ENCODE measurements at places on chromosomes 5 and 9.

DNA sequence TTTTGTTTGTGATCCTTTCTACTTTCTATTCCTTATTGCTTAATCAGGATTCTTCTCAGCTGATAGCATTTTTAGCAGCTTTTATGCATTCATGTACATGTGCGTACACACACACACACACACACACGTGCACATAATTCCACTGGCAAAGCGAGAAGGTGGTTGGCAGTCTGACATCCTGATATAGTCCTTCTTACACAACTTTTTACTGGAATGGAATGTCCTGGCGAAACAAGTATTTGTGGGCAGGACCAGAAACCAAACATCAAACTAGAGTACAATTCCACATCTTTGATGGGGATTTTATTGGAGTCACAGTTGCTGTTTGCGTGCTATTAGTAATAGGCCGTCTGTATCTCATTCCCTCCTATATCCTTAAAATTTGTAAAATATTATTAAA, 356.5 kb downstream of the CCDC171 start:
- no peak for DNase-seq

- no peak for DNase-seq
Observed at GRCh38 chr9:106958955-106959657, 96.1 kb downstream of the ZNF462 start.

- DNase-seq: no peak
Observed at GRCh38 chr9:132020820-132021510, 58.7 kb downstream of the MED27 start.

- no peak for DNase-seq
Observed at GRCh38 chr9:137556069-137556838, 4.6 kb downstream of the MRPL41 start.

- DNase-seq: no peak
Observed at GRCh38 chr9:93676310-93677047, 100.1 kb downstream of the PHF2 start.

DNA sequence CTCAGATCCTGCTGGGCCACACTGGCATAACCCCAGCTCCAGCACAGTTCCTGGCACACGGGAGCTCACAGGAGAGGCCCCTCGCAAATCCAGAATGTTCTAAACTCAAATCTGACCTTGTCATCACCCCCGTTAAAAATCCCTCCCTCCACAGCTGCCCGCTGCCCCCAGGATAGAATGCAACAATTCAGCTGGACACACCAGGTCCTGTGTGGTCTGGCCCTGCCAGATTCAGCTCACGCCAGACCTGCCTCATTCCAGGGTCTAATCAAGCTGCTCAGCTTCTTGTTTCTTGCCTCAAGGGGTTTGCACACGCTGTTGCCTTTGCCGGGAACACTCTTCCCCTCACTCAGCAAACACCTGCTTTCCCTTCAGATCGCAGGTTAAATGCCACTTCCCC, 45.0 kb upstream of the ASS1 start:
- DNase-seq: no peak

DNA sequence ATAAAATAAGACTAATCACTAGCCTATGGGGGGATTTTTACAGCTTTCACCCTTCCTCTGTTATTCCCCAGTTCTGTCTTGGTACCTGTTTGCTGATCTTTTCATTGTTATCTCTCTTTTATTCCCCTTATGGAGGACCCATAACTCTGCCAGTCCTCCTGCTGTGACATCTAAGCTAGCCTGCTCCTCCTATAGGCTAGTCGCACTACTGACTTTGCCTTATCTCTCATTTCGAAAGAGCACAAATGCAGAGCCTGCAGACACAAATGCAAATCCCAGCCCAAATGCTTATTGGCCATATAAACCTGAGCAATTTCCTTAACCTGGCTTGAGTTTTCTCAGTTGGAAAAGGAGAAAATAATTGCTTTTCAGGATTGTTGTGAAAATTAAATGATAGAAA, 59.1 kb upstream of the CAMK4 start:
- no peak for DNase-seq
